Stimulated activated CD4-positive, alpha-beta T cell treated with anti-CD3 and anti-CD28 coated beads, Interleukin-1b, Interleukin-23, amount 100 ng/mL, for 4 hours (primary cell): ENCODE measurements at places on chromosomes 3 and 15.

DNA sequence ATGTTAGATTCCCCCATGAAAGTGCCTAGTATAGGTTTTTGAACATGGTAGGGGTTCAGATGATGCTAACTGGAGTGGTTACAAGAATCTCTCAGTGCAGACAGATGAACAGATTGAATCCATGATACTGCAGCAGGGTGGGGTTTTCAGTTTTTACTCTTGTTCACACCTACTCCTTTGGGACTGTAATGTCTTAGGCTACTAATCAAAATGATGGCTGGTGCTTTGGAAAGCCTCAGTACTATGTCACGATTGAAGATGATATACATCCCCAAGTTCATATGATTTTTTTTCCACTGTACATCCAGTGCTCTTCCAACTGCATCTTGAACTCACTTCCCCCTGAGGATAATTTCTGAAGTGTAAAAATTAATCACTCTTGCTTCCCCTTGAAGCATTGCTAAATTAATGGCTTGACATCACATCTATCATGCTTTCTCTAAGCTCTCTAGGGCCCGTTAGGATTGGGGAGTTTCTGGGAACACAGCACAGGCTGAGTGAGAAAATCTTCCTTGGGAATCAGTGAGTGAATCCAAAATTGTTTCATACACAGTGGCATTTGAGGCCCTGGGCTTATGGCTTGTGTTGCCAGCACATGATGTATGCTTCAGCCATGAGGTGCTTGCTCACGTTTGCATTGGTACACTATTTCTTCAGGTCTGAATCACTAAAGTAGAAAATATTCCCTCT lies 115.0 kb upstream of the TPRG1 start:
- no peak for DNase-seq

GRCh38 chr3:159731254-159731653 lies 257.4 kb upstream of the IL12A start:
- DNase-seq, result no peak

DNA sequence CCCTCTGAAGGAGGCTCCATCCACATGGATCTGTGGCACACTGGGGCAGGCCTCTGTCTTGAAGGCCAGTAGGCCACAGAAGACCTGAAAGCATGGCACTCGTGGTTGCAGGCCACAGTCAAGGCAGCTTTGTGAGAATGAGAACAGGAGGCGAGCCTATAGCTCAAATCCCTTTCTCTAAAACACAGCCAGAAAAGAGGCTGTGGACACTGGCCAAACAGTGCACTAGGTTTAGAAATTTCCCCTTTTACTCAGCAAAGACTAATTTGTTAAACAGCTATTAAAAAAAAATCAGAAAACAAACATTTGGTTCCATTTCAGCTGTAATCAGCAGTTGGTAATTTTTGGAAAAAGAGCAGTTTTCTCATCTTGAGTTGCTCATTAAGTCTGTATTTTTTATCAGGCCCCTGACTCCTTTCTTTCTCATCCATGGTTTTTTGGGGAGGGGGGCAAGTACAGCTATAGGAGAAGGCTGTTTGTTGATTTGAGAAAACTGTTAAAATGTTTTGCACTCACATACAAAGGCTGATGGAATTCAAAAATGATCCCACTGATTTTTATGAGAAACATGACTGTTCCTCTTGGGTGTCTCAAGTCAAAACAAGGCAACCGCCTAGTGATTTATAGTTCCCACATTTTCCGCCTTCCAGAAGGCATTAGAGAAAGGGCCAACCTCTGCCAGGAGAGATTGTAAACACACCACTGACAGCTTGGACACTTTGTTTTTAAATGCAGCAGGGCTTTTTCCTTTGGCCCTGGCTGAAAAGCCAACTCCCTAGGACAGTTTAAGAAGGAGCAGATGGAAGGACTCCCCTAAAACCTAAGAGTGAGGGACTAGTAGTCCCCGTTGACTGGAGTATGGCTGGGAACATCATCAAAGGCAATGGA lies 28.1 kb downstream of the PARP16 start:
- no peak for DNase-seq

GRCh38 chr15:65663521-65663920 lies 41.8 kb downstream of the SLC24A1 start:
- DNase-seq, result no peak
